ENCODE measurements at places on chromosomes 7 and 10.

DNA sequence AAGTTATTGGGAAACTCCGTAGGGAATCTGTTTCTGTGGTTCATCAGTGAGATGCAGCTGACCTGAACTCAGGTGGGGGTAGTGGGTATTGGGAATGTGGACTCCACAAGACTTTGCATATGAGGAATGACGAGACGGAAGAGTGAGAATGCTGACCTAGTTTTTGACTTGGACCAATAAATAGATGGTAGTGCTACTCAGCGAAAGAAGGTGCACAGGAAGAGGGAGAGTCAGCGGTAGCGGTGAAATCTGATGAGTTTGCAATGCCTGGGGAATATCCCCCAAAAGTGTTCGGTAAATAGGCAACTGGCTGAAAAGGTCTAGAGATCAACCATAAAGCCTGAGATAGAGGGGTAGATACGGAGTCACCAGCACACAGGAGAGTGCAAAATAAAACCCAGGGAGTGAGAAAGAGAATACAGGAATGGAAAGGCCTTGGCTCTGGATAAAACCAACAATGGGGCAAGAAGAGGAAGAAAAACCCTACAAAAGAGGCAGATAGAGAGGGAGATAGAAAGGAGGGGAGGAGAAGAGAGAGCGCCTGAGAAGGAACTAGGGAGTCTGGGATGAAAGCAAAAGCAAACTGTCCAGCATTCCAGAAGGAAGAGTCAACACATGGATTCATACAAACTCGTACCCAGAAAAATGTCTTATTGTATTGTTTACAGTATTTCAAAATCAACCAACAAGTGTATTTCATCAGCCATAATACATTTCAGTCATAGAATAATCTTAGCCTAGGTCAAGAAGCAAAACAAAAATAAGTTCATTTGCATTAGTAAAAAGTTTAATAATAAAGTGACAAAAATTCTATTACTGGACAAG, 5.4 kb downstream of the ARHGAP21 start:
- DNase-seq = no peak

- no peak for DNase-seq
Measured at GRCh38 chr7:21542891-21543527, at the start of gene DNAH11. DNAH11 (plus strand) TSS chr7:21543039; CDS start chr7:21543246, 207 bp downstream.

DNA sequence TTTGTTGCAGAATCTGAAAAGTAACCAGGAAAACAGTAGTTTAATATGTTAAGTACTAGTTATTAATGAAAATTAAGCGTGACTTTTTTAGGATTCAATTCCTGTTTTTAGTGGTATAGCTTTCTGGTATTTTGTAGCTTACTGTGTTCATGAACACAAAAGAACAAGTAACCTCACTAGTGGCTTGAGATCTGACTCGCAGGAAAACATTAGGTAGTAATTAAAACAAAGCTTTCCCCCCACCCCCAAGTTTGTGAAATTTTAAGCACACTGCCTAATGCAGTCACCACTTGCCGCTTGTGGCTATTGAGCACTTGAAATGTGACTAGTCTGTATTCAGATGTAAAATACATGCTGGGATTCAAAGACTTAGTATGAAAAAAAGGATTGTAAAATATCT, 102.5 kb upstream of the RPA3 start:
- DNase-seq = no peak

DNA sequence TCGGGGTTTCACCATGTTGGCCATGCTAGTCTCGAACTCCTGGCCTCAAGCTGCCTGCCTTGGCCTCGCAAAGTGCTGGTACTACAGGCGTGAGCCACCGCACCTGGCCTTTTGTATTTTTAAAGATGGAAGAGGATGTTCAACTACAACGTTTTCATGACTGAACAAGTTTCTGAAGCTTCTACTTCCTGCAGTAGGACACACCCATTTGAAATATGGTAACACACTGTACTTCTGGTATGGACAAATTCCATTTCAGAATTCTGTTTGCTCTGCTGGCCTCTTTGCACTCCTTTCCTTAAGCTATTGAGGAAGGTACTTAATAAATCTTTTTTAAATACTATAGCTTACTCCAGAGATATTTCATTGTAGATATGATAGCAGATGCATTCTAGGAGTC, 10.9 kb upstream of the CDK1 start:
- DNase-seq = no peak

GRCh38 chr7:44274623-44274975, 50.8 kb downstream of the CAMK2B start:
- DNase-seq = no peak

DNA sequence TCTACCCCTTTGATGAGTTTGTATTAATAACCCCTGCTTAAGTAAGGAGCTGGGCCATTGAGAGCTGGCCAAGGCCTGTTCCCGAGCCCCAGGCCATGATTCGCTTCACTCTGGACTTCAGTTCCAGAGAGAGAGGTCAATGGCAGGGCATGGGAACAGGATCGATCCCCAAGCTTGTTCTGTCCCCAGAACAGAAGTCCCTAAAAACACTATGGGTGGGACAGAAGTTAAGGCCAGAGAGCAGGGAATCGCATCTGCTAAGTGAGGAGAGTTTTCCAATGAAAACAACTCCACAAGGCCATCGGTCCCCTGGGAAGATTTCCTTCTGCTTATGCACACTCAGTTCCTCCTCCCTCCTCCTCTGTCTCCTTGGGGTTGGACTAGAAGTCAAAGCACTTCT, 159.6 kb downstream of the LSM5 start:
- no peak for DNase-seq

DNA sequence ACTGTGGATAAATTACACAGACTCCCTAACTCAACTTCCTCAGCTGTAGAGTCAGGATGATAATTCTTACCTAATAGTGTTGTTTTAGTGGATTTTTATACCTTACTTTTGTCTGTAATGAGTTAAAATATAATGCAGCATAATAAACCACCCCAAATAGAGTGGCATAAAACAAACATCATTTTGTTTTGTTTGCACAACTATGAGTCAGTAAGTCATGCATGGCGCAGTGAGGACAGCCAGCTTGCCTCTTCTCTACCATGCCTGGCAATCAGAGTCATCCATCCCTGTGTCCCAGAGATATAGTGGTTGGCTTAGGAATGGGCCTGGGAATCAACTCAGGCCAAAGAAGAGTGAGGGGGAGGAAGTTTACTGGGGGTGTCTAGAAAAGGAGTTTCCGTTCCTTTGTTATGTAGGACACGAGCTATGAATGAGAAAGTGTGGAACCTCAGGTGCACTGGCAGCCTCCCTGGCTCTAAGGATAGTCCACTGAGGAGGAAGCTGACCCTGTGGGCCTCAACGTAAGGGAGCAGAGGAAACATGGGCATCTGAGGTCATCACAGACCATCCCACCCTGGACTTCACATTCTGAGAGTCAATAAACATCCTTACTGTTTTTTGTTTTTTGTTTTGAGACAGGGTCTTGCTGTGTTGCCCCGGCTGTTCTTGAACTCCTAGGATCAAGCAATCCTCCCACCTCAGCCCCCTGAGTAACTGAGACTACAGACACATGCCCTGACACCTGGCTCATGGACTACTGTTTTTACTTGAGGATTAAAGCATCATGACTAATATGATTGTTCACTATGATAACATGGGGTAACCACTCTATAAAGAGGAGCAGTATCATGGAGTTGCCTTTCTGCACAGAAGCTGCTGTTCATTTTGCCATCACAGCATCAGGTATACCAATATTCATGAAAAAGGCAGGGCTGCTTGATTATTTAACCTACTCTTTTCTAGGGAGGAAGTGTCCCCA, 21.0 kb upstream of the GRB10 start:
- DNase-seq = no peak

GRCh38 chr10:3008518-3009195, 58.7 kb upstream of the PFKP start:
- DNase-seq = no peak

DNA sequence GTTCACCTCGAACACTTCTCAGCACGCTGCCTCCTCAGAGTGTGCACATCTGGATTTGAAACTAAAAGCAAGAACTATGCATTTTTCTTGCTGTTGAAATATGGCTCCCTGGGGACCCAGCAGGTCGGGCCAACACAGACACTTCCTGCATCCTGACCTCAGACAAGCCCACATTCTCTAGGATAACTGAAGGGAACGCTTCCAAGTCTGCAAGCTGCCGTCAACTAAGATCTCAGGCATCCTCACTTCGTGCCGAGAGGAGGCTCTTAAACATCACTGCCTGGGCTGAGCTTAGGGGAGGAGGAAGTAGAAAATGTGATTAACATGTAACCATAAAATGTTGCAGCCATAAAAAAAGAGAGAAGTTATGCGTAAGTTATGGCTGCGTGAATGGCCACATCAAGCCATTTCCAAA, 65.5 kb downstream of the PYROXD2 start:
- no peak for DNase-seq

GRCh38 chr7:23011222-23011924, 2.6 kb downstream of the HYCC1 start:
- no peak for DNase-seq

- no peak for DNase-seq
Measured at GRCh38 chr10:70139151-70139996, 6.7 kb upstream of the AIFM2 start.

GRCh38 chr7:55191161-55191925, 172.5 kb downstream of the EGFR start:
- no peak for DNase-seq

GRCh38 chr7:29894256-29894655, 87.9 kb downstream of the WIPF3 start:
- no peak for DNase-seq

- no peak for DNase-seq
Measured at GRCh38 chr7:123352973-123353372, 153.2 kb upstream of the SLC13A1 start.

DNA sequence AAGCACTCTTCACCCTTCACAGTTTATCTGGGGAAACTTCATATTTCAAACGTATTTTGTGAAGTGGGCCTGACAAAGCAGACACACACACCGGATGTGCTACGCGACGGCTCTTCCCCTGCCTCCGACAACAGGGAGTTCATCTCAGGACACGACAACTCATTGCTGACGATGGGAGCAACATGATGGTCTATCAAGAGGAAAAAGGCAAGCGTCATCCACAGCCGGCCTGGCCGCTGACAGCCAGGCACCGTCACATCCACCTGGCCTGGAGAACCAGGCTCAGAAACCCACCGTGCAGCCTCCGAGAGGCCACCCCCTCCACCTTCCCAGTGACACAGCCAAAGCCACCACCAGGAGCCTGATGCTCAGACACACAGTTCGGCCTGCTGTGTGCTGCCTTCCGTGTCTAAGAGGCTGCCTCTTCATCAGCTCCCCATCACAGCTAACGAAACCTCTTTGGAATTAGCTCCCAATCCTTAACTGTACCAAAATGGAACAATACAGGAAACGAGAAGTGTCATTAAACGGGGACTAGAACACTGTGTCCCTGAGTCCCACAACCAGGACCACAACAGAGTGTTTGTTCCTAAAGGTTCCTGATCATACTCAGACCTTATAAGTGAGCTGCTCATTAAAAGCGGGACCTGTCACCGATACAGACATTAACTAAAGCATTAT, 76.7 kb downstream of the SFMBT2 start:
- DNase-seq = no peak

DNA sequence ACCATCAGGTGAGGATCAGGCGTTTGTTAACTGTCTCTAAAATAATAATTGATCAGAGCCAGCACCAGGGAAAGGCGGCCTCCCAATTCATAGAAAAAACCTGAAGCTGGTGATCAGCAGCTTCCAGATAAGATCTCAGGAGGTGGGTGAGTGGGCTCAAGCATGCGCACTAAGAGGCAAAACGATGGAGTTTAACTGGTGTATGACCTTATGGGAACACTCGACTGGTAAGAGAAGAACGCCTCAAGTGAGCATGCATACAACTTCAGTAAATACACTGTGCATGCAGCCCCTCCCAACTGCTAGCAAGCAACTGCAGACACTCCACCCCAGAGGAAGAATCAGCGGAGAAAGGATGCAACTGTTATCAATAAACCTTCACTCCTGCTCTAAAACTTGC, 18.1 kb downstream of the RAPGEF5 start:
- DNase-seq = no peak

GRCh38 chr7:112160771-112161150, 45.4 kb downstream of the DOCK4 start:
- no peak for DNase-seq

DNA sequence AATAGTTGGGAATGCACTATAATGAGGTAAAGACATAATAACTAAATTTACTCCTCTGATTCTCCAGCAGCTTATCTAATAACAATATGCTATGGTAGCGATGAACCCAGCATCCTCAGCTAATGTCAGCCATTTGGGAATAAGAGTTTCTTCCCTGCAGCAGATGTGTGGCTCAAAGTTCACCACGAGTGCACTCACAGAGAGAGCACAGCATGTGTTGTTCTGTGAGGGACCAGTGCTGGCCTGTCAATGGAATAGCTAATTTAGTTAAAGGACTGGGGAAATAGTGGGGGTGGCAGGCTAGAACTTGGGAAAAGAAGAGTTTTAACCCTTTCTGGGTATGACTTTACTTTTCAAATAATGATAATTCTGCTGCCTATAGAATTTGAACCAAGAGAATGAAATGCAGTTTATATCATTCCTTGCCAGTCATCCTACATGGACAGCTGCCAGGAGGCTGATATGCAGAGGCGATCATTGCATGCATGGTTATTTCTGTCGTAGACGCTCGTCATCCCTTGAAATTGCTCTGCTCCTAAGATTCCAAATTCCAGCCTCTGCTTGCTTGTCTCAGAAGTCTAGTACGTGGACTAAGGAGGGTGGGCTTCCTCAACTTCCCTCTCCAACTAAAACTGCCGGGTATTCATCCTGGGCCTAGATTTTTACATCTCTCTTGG, 355.6 kb downstream of the RNLS start:
- no peak for DNase-seq

GRCh38 chr7:29467193-29467926, 96.3 kb upstream of the PRR15 start:
- no peak for DNase-seq

- no peak for DNase-seq
Measured at GRCh38 chr10:14565199-14565598, 209.5 kb downstream of the FAM107B start.

- DNase-seq = no peak
Measured at GRCh38 chr7:92020636-92021035, 80.0 kb downstream of the AKAP9 start.

GRCh38 chr10:4174197-4174596, 389.2 kb upstream of the KLF6 start:
- no peak for DNase-seq

DNA sequence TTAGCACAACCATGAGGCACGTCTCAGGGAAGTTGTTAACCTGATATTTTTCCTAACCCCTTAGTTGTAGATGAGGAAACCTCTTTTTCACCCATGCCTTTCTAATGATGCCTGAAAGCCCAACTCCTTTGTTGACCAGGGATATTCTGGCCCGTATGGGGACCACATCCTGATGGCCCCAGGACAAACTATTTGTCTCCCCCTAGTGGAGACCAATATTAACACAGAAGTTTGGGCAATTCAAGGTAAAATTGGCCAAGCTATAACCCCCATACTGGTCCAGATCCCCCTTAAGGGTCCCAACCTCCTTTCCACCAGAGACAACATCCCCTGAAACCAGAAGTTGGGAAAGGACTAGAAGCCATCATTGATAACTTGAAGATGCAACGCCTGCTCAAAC, 893.3 kb downstream of the SORCS1 start:
- no peak for DNase-seq

- DNase-seq = peak; percentile 55
Measured at GRCh38 chr10:62610649-62611229, 193.8 kb upstream of the ADO start.

- no peak for DNase-seq
Measured at GRCh38 chr7:139854803-139855497, 25.9 kb downstream of the TBXAS1 start.

Measured in activated effector memory CD4-positive, alpha-beta T cell treated with Interleukin-2 at 50 U/mL for 16 hours (primary cell).